ENCODE measurements at places on chromosomes 7 and 10. TPM values are rescaled to one million over a fixed set of nuclear protein-coding genes. Genes with fewer than 3 reads are reported as not detected.

- DNase-seq = no peak
These were observed 161.1 kb downstream of the PRKAG2 start for GRCh38 chr7:151715666-151716315.

GRCh38 chr7:49151146-49151545, 226.8 kb downstream of the CDC14C start:
- no peak for DNase-seq

GRCh38 chr10:59748834-59749233, 4.4 kb downstream of the MRLN start:
- no peak for DNase-seq

GRCh38 chr10:103800789-103801540, 54.4 kb downstream of the SH3PXD2A start:
- DNase-seq = no peak

PRPS1L1 gene
- not detected for total RNA-seq

MYH16 gene
- not detected for total RNA-seq

GRCh38 chr10:124695259-124695658, 48.9 kb downstream of the FAM53B start:
- no peak for DNase-seq

Measured in uterus (tissue), 4 donors.